ENCODE measurements at places on chromosomes 3 and 15.

GRCh38 chr3:172125963-172126457 is 86.6 kb downstream of the FNDC3B start:
- no peak overlapping the region for H3K4me3 ChIP-seq
- H3K27me3 ChIP-seq = no peaks in the 10 kb centered on the region
- peaks cover 55% of the 10 kb centered on the region for H3K4me1 ChIP-seq
- H3K27ac ChIP-seq = peak overlapping the region; percentile 71
- peaks cover 47% of the 10 kb centered on the region for H3K36me3 ChIP-seq
- peak; percentile 86 for DNase-seq

DNA sequence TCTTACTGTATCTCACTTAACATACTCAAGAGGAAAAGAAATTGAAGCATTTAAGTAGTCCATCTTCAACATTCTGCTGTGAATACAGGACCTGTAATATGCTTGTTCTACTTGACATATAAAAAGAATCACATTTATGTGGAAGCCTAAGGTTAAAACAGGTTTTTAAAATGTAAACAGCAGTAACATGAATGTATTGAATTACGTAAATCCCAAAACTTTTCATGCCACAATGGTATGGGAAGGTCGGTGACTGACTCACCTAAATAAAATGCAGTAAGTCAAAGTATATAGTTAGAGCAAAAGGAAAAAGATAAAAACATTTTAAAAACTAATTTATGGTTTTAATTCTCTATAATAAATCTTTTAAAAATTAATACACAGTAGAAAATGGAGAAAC is 115.7 kb upstream of the TJP1 start:
- no peak overlapping the region for H3K27ac ChIP-seq
- no peaks in the 10 kb centered on the region for H3K36me3 ChIP-seq
- DNase-seq = peak; percentile 36
- peaks cover 42% of the 10 kb centered on the region for H3K4me1 ChIP-seq

GRCh38 chr3:109023656-109024254 is 70.1 kb upstream of the GUCA1C start:
- peak; percentile 58 for DNase-seq
- no peaks in the 10 kb centered on the region for H3K27me3 ChIP-seq
- H3K27ac ChIP-seq = no peak overlapping the region

GRCh38 chr3:30612437-30613132 is 6.2 kb downstream of the TGFBR2 start:
- H3K4me3 ChIP-seq = peak overlapping the region; percentile 8
- H3K4me1 ChIP-seq = peaks cover 79% of the 10 kb centered on the region
- H3K36me3 ChIP-seq = no peaks in the 10 kb centered on the region
- H3K27me3 ChIP-seq = no peaks in the 10 kb centered on the region

DNA sequence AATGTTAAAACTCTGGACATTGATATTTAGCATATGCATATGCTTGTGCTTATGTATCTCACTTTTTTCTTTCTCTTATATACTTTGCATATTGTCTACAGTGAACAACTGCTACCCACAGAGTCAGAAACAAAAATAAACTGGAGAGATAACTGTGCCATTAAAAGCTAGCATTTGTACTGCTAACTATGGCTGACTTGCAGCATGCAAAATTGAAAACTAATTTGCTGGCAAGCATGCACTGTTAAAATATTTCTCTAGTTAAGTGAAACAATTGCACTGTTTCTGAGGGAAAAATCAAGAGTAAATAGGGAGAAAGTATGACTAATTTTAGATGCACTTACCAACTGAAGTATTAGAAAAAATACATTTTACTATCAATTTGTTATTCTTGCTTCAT is 177.8 kb downstream of the CBLB start:
- peaks cover 37% of the 10 kb centered on the region for H3K4me1 ChIP-seq
- no peak overlapping the region for H3K4me3 ChIP-seq
- H3K36me3 ChIP-seq = peaks cover 47% of the 10 kb centered on the region
- peak; percentile 14 for DNase-seq
- H3K27ac ChIP-seq = peak overlapping the region; percentile 23

Data from GM23248 (cell line).